ENCODE measurements at places on chromosomes 12 and 14.

DNA sequence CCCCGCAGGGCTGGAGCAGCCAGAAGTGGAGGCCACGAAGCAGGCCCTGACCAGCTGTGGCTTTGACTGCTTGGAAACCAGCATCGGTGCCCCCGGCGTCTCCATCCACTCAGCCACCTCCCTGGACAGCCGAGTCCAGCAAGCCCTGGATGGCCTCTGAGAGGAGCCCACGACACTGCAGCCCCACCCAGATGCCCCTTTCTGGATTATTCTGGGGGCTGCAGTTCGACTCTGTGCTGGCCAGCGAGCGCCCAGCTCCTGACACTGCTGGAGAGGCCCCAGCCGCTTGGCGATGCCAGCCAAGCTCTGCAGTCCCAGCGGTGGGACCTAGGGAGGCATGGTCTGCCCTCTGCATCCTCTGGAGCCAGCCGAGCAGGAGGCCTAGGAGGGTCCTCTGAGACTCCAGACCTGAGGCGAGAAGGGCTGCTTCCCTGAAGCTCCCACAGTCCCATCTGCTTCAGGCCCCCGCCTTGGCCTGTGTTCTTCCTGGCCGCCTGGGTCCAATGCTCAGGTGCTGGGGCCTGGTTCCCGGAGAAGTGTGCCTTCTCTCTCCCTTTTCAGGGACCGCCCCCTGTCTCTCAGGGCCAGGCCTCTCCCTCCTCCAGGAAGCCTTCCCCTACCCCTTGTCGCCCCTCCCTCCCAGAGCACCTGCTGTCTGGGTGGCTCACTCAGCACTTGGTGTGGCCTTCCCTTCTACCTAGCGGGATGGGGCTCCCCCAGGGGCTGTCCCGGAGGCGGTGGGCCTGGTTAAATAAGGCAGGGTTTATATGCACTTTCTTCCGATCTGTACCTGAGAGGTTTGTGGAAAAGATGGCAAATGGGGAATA is 23.0 kb downstream of the MVK start:
- DNase-seq: no peak

- no peak for DNase-seq
Measured at GRCh38 chr12:15322164-15323061, at the start of gene PTPRO. Gene PTPRO, plus strand, starts transcription at chr12:15322508.

- no peak for DNase-seq
Measured at GRCh38 chr12:56001487-56002100, 4.5 kb downstream of the SUOX start.

GRCh38 chr12:65696227-65696626 is 128.1 kb upstream of the HMGA2 start:
- DNase-seq: no peak

GRCh38 chr12:51845482-51845881 is 3.0 kb downstream of the FIGNL2 start:
- no peak for DNase-seq

- no peak for DNase-seq
Measured at GRCh38 chr14:90019824-90020523, 41.8 kb upstream of the KCNK13 start.

DNA sequence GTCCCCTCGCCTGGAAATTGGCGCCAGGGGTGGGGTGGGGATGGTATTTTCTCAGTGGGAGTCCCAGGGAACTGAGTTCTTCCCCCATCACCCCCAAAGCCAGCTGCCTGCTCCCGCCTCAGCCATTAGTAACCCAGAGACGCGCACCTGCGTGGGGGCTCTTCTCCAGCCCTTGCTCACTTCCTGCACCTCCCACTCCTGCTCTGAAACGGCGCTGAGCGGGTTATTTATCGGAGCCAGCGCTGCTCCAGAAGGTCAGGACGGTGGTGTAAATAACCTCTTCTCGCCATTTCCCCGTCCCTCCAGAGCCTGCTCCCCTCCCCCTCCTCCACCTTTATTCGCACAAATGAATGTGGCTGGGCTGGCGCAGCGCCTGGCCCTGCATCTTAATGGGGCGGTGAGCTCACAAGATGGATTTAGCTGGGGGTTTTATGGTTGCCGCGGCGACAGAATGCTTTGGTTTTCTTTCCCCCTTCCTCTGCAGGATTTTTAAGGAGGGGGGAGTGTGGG is 12.2 kb downstream of the GPR84 start:
- no peak for DNase-seq

DNA sequence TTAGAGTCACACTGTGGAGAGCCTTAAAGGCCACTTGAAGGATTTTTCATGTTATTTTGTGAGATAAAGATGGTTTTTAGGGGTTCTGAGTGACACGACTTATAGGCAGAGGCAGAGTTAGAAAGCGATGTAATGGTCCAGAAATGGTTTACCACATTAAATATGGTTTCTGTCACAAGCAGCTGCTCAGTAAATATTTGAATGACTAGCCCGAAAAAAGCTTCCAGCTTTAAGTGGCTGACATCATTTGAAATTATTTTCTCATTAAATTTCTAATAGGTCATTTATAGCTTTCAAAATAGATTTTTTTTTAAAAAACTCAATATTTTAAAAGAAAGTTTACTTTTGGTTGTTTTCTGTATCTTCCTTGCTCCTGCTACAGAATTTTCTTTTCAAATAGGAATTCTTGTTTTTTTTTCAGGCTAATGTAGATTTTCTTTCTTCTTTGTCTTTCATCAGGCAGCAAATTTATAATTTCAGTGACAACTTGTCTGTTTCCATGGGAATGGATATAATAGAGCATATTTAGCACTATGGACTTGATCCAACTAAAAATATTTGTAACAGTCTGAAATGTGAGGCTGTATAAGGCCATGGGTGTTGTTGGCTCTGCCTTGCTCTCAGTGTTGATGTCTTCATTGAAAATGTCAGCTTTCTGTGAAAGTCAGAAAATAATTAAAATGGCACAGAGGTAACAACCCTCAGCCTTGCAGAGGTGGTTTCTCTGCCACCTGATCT is 700.0 kb downstream of the TMTC2 start:
- no peak for DNase-seq

- DNase-seq: no peak
Measured at GRCh38 chr14:86838363-86838762, 1154.6 kb downstream of the GALC start.

GRCh38 chr14:89746135-89746534 is 208.4 kb downstream of the EFCAB11 start:
- no peak for DNase-seq

DNA sequence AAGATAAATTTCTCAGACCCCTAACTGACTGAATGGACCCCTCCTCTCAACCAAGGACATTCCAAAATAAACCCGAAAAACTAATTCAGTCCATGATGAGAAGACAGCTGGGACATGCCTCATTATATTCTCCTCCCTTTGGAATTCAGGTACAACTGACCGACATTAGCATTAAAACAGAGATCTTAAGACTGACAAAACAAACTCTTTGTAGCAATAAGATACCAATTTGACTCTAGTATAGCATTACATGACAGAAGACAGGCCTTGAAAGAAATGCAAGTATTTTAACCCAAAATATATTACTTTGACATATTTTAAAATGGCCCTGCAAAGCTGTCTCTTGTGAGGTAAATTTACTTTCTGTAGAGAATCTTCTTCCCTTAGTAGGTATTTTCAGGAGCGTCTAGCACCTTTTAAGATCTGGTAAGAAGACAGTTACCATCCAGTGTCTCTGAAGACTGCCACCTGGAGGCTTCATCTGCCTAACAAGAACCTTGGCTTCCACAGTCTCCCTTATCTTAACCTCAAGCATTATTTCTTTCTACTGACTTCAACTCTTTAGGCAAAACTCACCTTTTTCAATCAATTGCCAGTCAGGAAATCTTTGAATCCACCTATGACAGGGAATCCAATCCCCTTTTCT is 957.5 kb downstream of the SLC6A15 start:
- DNase-seq: no peak

GRCh38 chr14:55373784-55374705 is 37.6 kb downstream of the ATG14 start:
- no peak for DNase-seq

GRCh38 chr12:26750531-26751175 is 82.3 kb downstream of the ITPR2 start:
- DNase-seq: no peak

- no peak for DNase-seq
Measured at GRCh38 chr12:76124456-76124855, 40.0 kb upstream of the NAP1L1 start.

DNA sequence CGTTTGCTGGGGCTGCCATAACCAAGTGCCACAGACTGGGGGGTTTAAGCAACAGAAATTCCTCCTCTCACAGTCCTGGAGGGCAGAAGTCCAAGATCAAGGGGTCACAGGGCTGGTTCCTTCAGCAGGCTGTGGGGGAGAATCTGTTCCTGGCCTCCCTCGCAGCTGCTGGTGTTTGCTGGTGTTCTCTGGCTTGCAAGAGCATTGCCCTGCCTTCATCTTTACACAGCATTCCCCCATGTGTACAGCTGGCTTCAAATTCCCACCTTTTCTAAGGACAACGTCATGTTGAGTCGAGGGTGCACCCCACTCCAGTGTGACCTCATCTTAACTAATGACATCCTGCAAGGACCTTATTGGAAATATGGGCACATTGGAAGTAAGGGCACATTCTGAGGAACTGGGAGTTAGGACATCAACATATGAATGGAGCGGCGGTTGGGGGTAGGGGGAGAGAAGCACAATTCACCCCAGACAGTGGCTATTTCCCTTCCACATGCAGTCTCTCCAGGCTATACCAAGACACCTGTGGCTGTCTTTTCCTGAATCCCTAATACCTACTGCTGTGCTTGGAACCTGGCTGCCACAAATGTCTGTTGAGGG is 123.6 kb downstream of the FOXN3 start:
- DNase-seq: no peak

GRCh38 chr12:72901685-72902084 is 629.5 kb downstream of the TRHDE start:
- no peak for DNase-seq

- no peak for DNase-seq
Measured at GRCh38 chr14:99673305-99674063, 10.6 kb upstream of the CYP46A1 start.

- DNase-seq: no peak
Measured at GRCh38 chr14:96508900-96509299, 6.7 kb downstream of the PAPOLA start.

DNA sequence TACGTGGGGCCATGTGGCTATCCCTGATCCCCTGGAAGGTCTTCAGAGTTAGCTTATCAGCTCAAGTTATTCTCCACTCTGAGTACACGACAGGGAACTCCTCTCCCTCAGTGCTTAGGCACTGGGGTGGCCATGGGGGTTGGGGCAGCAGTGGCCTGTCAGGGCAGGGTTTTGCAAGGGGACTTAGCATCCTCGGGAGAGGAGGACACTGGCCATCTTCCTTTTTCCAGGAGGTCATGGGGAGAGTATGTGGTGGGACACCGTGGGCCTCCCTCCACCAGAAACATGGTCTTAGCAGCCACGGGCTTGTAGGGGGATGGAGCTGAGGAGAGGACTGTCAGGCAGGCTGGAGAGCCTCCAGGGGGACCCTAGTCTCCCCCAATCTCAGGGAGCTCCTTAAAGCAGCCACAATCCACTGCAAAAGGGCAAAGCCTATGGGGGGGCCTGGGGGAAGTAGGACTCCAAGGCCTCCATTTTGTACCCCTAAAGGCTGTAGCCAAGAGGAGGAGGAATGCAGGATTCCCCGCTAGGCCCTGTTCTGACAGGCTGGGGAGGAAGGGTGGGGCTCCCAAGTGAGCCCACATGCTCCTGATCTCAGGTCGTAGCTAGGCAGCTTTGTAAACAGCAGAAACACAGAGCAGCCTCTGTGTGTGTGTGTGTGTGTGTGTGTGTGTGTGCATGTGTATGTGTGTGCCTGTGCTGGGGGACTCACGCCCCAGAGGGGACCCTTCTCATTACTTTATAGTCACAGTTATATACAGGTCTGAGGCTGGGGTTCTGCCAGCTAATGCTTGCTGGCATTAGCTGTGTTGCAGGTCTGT is 36.6 kb downstream of the KRT80 start:
- no peak for DNase-seq

DNA sequence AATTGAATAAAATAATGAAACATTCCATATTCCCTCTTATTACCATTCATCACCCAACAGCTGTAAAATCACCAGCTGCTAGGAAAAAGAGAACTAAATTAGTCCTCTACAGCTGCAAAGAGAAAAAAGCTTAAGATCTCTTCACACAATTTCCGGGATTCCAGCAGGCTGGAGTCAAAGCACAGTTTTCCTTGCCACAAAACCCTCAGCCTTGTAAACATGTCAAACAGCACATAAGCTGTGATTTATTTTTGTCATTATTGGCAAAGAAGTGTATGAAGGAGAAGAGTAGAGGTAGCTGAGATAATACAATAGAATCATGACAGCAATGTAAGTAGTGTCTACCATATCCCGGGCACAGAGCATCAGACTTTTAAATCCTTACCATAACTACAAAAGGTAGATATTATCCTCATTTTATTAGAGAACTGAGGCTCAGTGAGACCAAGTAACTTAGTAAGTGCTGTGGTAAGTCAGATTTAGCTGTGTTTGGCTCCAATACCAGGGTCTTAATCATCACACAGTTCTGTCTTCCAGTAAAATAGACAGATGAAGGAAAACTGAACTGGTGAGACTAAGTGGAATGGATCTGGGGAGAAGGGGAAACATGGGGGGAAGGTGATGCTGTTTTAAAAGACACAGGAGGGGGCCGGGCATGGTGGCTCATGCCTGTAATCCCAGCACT is 57.3 kb downstream of the NTN4 start:
- no peak for DNase-seq

DNA sequence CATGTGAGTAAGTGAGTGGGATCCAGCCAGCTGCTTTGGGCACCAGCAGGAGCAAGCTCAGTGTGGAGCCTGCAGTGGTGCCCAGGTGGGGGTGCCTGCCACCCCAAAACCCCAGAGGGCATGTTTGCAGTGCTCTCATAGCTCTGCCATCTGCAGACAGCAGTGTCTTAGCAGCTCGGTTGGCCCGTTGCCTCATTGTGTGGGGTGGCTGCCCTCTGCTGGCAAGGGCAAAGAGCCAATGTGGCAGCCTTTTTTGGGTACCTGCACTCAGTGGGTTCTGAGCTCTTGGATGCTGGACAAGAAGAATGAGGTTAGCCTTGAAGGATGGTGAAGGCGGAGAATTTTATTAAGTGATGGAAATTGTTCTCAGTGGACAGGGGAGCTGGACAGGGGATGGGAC is 52.3 kb downstream of the NEUROD4 start:
- peak; percentile 55 for DNase-seq

DNA sequence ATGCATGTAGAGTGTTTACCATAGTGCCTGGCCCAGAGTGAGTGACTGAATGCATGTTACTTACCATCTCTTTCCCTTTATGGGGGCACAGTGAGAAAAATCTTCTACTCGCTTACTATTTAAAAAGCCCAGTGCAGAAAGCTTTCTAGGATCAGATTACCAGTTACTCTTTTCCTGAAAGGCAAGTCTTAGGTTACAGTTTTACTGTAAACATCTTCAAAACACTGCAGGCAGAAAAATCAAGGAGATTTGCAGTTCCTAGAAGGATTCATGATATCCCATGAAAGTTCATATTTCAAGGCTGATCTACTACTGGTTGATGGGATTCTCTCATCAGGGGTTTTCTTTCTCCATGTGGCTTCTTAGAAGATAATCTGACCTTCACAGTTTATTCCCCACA is 29.3 kb upstream of the DAAM1 start:
- DNase-seq: no peak

DNA sequence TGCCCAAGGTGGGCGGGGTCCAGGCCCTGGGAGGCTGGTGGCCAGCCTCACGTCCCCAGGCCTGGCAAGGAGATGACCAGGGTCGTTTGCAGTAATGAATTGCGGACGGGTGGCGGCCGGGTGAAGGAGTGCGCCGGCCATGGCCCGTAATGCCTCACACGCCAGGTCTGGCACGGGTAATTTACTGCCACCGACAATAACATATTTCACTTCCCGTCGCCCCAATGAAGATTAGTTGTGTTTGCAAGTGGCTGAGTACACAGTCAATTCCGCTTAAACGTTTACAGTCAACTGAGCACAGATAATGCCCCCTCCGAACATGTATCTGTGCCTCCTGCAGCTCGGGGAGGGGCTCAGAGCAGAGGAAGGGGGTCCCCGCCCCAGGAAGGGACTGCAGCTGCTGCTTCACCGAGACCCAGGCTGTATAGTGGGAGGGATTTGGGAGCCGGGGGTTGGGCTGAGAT is 48.3 kb downstream of the MVK start:
- DNase-seq: no peak

Measured in stimulated activated CD8-positive, alpha-beta memory T cell treated with anti-CD3 and anti-CD28 coated beads, Interleukin-15, amount 100 ng/mL, for 48 hours (primary cell).